ENCODE measurements at places on chromosomes 2 and 18.

GRCh38 chr2:112835061-112835501 is 1.5 kb downstream of the IL1B start:
- DNase-seq = no peak

- no peak for DNase-seq
These were observed 439.7 kb upstream of the TNP1 start for GRCh38 chr2:217299590-217299989.

DNA sequence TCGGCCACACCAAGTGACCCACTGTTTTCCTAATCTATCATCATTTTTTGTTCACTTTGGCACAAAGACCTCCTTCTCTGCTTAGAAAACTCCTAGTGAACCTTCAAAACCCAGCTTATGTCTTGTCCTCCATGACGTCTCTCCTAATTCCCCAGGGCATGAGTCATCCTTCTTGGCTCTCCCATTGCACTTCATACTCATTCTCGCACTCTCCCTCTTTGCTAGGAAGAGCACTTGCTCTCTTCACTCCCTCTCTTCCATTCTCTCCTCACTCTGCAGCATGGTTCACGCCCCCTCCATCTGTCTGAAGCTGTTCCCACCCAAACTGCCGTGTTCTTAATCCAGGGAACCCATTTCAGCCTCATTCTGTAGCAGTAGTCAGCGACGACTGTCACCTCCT is 103.9 kb downstream of the MRO start:
- DNase-seq = no peak

- DNase-seq = no peak
These were observed 171.9 kb upstream of the GATA6 start for GRCh38 chr18:21997207-21998143.

DNA sequence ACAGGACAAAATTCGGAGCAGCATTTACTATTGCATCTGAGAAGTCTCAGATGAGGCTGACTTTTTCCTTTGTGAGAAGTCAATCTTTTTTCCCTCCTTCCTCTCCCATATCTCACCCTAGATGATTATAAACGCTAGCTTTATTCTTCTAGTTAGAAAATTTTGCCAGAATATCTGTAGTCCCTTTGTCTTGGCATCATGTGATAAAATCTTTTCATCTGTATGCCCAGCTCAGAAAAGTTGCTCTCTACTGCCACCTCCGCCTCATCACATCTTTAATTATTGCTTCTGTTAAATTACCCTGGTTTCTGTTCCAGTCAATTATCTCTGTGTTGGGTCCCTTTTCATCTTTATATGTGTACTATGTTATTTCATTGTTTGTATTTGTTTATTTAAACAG is 210.8 kb upstream of the SLC35G4 start:
- no peak for DNase-seq

GRCh38 chr18:59555995-59556659 is 141.1 kb downstream of the CCBE1 start:
- DNase-seq = no peak

DNA sequence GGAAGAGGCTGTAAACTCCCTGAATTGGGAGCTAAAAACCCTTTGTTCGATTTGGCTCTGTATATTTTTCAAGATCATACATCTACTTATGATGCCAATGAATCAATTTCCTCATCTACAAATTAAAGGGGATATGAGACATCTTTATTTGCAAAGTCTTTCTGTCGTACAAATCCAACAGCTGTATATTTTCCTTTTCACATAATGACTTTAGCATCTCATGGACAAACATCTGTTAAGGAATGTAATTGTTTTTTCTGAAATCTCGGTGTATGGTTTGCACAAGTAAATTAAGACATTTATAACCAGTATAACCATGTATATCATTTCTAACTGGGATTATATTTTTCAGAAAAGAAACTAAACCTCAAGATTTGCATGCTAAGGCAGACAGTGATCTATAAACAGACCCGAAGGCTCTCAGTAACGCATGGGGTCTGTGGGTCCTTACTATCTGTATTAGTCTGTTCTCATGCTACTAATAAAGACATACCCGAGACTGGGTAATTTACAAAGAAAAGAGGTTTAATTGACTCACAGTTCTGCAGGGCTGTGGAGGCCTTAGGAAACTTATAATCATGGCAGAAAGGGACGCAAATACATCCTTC is 130.8 kb downstream of the SLC8A1 start:
- DNase-seq = no peak

- DNase-seq = peak; percentile 20
These were observed 18.3 kb downstream of the YPEL5 start for GRCh38 chr2:30165050-30165520.

- no peak for DNase-seq
These were observed 36.3 kb downstream of the TGOLN2 start for GRCh38 chr2:85291425-85292023.

DNA sequence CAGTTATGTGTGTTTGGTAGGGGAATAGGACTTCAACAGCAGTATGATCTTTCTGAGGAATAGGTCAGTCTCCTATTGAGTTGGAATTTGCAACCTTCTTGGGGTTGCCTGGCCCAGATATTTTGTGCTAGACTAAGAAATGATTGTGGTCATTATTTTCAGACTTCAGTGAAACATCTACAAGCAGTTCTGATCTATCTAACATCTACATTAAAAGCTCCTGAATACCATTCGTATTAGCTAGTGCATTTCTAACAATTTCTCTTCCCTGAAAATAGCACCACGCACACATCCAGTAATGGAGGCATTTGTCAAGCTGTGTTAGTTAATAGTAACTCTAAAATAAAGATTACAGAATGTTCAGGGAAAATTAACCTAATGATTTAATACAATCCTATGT is 179.3 kb downstream of the FIGN start:
- DNase-seq = no peak

- DNase-seq = no peak
These were observed 60.6 kb downstream of the ACKR3 start for GRCh38 chr2:236629961-236630872.

DNA sequence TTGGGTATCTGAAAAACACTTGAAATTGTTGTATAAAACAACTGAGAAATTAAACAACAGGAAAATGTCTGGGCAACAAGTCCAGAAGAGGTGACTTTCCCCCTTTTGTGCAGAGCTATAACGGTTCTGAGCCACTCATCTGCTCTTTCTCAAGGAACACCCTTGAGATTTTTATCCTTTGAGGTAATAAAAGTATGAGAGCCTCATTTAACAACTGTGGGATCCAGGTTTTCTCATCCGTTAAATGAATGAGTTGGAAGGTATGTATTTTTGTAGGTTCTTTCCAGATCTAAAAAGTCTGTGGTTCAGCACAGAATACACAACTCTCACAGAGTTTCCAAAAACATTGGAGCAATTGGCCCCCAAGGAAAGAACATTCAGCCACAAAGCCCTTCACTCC is 93.0 kb downstream of the ANKRD44 start:
- DNase-seq = no peak

GRCh38 chr2:34912084-34912483 is 1313.0 kb upstream of the FAM98A start:
- no peak for DNase-seq

DNA sequence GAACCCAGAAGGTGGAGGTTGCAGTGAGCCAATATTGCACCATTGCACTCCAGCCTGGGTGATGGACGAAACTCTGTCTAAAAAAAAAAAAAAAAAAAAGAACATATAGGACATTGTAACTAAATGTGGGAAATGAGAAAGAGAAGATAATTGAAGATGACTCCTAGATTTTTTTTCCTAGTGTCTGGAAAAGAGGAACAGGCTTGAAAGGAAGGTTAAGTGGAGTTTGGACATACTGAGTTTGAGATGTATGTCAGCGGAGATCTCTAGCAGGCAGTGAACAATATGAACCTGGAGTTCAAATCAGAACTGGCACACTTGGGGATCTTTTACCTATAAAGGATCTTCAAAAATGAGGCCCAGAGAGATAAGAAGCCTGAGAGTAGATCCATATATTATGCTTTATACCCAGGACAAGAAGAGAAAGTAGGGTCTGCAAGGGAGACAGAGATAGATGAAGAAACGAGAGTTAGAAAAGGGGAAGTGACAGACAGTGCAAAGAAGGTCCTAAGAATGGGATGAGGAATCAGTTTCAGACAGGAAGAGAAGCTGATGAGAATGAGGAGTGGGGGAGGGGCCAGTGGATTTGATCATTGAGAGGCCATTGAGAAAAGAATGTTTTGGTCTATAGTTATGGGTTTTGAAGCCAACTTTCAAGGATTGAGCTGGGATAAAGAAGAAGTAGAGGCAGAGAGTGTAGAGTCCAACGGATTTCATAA is 46.9 kb upstream of the CD28 start:
- DNase-seq = no peak

DNA sequence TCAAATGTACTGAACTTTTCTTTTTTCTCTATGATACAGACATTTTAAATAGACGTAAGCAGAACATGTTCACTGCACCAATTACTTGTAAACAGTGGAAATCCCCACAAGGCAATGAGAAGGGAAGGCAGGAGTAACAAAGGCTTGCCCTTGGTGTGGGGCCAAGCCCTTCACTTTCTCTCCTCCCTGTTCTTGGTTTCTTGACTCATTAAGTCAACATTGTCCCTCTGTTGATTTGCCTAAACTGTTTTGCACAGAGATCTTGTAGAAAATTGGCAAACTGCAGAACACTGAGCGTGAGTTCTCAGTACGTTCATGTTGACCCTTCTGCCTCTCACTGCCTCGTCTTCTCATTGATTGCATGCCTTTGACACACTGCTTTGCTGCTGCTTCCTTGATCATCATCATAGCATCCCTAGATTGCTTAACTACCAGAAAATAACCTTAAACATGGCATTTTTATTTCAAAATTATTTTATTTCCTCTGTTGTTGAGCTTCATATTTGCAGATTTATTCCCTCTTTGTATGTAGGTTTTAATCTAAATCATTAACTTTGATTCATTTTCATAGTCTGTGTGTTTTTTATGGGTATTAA is 257.7 kb downstream of the PTGR3 start:
- no peak for DNase-seq

DNA sequence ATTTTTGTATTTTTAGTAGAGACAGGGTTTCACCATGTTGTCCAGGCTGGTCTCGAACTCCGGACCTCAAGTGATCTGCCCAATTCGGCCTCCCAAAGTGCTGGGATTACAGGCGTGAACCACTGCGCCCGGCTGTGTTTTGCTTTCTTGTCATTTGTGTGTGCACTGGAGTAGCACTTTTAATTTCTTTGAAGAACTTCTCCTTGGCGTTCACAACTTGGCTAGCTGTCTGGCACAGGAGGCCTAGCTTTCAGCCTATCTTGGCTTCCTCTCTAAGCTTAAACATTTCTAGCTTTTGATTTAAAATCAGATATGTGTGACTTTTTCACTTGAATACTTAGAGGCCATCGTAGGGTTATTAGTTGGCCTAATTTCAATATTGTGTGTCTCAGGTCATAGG is 93.0 kb downstream of the COMMD1 start:
- no peak for DNase-seq

GRCh38 chr2:109499566-109499965 is 114.2 kb downstream of the SEPTIN10 start:
- DNase-seq = no peak

DNA sequence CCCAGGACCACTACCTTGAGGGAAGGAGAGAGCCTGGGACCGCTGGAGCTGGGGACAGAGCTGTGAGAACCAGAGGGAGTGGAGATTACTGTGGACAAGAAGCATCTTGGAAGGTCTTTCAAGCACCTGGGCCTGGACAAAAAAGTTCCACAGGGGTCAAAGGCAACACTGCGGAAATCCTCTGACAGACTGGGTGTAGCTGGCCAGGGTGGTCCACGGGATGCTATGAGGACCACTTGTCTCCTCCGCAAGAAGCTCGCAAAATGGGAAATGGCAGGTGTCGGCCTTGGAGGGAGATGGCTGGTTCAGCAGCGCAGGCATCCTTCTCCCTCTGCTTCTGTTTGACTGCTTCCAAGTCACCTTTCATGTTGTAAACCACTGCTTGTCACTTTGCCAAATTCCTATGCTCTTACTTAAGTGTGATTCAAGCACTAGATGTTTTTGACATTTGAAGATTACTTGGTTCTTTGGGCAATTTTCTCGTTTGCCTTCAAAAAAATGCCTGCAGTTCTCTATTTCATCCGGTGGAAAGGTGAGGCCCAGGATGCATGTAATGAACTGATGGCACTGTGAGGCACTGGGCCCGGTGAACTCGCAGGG is 27.7 kb downstream of the KLHL29 start:
- DNase-seq = no peak

- no peak for DNase-seq
These were observed 254.3 kb downstream of the SOX11 start for GRCh38 chr2:5946225-5947115.

- no peak for DNase-seq
These were observed 129.5 kb downstream of the MSTN start for GRCh38 chr2:189933041-189933440.

GRCh38 chr2:241771286-241772062 is 5.1 kb upstream of the GAL3ST2 start:
- DNase-seq = no peak

GRCh38 chr2:1940679-1941078 is 196.4 kb upstream of the PXDN start:
- no peak for DNase-seq

DNA sequence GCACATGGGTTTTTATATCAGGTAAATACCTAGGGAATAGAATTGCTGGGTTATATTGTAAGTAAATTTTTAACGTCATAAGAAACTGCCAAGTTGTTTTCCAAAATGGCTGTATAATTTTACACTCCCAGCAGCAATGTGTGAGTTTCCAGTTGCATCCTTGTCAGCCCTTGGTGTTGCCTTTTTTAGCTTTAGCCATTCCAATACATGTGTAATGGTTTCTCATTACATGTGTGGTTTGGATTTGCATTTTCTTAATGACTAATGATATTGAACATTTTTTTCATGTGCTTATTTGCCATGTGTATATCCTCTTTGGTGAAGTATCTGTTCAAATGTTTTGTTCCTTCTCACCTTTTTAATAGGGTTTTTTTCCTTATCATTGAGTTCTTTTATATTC is 70.8 kb downstream of the ABI2 start:
- DNase-seq = no peak

DNA sequence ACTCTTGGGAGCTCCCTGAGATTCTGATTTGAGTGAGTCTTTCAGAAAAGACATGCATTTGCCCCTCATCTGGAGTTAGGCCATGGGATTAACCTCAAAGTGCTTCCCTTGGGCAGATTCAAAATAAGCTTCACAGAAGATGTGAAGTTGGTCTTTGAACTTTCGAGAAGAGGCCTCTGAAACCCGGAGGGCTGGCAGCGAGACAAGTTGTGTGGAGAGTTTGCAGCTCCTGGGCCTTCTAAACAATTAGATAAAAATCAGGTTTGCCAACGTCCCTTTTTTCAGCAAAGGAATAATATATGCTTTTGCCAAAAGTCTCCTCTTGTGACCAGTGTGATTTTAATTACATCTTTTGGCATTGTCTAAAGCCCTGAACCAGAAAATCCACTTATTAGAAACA is 489.7 kb downstream of the SOX11 start:
- no peak for DNase-seq

Data from stimulated activated CD4-positive, alpha-beta T cell treated with anti-CD3 and anti-CD28 coated beads, Interleukin-15, amount 100 ng/mL, for 1 hour (primary cell).